Activated T-helper 2 cell treated with anti-CD3 and anti-CD28 coated beads, Interferon-gamma antibody, Interleukin-2, Interleukin-4, amounts not matched to agents 10 μg/mL and 5 μg/mL and 100 μg/mL, durations not matched to agents 14 hours and 24 hours and 36 hours (primary cell): ENCODE measurements at places on chromosomes 3 and 15. TPM values are rescaled to one million over a fixed set of nuclear protein-coding genes. Genes with fewer than 3 reads are reported as not detected.

Gene TBC1D21
- not detected in 2 replicates for total RNA-seq

Gene HYPK
- total RNA-seq: 23.6 and 24.3 TPM in 2 replicates

DNA sequence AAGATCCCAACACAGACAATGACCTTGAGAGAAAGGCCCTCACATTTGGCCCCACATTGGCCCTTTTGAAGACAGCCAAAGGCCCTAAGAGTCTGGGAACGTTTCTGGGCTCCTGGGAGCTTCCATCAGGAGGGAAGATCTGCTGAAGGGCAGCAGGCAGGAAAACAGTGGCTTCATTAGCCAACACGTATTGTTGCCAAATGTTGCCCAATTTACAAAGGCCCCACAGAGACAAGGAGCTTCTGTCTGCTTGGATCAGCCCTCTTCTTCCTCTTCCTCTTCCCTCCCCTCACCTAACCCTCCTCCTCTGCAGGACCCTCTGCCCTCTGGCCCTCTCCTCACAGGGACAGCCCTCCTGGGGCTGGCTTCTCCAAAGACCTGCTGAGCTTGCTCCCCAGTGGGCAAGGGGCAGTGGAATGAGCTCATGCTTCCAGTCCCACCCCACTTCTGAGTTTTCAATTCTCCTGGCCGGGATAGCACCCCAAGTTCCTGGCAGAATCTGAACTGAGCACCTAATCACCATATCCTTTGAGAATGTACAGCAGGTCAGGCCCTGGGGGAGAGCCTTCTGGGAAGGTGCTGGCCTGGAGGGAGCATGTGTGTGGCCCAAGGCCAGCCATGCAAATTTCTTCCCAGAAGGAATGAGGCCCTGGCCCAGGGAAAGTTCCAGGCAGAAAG lies 5.1 kb upstream of the LTF start:
- DNase-seq: no peak

DNA sequence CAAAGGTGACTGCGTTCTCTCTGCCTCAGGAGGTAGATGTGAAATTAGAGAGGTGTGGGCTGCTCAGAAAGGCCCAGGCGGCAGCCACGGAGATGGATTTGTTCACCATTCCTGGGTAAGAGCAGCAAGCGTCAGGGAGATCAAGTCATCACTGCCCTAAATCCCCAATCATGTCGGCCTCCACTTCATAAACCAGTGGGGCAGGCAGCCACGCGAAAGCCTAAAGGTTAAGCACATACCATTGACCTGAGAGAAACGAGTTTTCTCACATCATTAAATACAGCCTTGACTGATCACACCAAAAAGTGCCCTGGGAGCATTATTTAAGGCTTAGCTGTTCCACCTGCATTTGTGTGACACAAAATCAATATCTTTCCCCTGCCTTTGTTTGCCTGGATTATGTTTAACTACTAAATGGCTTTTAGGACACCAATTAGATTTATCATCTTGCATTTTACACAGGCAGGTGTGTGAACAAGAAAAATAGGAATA lies 50.7 kb upstream of the FOXB1 start:
- no peak for DNase-seq

GRCh38 chr3:7445331-7445730 lies 584.4 kb downstream of the GRM7 start:
- no peak for DNase-seq
